Naive thymus-derived CD8-positive, alpha-beta T cell (primary cell): ENCODE measurements at places on chromosomes 11 and 22. TPM values are rescaled to one million over a fixed set of nuclear protein-coding genes. Genes with fewer than 3 reads are reported as not detected.

DNA sequence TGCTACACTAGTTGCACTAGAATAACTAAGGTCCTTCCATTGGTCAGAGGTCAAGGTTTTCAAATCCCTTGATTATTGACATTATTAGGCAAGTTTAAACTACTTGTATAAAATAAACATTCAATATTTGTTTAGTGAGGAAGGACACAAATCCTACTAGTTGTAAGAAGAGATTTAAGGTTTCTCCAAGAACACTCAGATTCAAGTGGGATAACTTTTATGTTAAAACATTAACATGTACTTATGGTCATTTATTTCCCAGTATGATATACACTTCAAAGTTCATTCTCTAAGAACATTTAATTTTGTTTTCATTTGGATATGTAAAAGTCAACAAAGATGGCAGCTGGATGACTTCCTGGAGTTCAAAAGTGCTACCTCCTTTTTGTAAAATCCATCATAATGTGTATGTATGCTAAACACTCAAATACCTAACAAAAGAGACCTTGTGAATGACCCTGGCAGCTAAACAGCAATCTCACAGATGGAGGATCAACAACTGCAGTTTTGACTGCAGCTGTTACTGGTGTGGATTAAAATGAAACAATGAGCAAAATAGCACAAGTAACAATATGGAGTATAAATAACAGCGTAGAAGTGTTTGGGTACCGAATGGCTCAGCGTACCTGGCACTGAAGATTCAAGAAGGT, 1.5 kb downstream of the CCDC90B start:
- no peak for DNase-seq

DNA sequence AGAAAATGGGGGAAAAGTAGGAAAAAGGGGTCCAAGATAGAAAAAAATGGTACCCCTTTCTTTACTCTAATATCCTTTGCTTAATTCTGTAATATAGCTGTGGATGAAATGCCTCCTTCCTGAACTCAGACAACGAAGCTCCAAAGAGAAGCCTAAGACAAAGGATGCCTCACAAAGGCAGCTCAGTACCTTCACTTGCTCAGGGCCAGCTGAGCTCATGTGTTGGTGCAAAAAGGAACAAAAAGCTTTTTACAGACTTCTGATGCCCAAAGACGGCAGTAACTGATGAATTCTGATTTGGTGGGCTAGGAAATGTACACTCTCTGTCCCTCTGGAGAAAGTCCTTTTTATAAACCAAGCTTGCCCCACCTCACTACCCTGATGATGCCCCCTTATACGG, 77.5 kb downstream of the DENND5A start:
- no peak for DNase-seq

DNA sequence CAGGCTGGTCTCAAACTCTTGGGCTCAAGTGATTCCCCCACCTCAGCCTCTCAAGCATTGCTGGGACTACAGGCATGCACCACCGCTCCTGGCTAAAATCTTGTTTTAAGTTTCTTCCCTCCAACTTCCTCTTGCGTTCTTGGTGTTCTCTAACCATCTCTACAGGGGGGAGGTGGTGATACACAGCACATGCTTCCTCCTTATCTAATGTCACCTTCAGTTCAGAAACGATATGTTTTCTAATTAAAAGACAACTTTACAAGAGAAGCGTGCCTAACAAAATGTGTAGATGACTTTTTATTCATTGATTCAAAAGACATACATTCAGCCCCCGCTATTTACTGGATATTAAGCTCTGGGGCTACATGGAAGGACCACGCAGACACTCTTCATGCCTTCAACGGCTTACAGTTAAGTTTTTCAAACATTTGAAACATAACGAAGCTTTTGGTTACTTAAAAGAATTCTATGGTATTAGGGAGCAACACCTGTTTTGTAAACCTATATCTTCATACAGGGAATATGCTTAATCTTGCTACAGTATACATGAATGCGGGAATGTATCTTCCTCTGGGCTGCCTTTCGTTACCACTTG, 933 bp upstream of the DLAT start:
- no peak for DNase-seq

DNA sequence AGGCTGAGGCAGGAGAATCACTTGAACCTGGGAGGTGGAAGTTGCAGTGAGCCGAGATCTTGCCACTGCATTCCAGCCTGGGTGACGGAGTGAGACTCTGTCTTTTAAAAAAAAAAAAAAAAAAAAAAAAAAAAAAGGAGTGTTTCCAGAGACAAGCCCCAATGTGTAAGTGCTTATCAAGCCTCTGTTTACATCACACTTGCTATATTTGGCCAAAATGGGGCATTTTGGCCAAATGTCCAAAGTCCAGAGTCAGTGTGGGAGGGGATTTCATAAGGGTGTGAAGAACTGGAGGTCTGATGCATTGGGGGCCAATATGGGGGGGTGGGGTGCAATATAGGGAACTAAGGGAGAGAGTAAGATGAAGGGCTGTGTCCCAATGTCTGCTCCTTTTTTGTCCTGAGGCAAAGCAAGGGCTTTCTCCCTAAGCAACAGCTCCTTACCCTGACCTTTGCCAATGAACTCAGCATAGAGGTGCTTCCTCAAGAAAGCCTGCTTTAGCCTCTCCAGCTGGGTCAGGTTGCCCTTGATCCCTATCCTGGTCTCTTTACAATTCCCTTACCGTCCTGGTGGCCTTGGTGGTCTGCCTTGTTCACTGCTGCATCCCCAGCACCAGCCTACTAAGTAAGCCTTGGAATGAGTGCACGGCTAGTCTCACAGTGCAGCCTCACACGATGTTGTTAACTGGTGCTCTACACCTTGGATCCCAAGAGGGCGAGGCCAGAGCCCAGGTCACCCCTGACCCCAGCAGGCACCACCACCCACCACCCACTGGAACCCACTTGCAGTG, 14.1 kb upstream of the BCR start:
- no peak for DNase-seq

DNA sequence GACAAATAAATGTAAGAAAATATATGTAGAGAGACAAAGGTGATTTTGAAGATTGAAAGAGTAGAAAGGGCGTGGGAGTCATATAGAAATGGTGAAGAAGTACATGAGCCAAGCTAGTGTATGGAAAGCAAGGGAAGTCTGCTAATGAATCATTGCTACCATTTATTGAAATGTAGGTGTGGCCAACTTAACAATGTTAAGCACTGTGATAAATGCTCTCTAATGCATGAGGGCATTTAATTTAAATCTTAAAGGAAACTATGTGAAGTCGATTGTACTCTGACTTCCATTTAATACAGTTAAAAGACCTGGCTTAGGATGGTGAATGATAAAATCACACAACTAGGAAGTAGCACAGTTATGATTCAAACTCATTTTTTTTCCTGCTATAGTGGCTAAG, 219.9 kb downstream of the CASP12 start:
- no peak for DNase-seq

DNA sequence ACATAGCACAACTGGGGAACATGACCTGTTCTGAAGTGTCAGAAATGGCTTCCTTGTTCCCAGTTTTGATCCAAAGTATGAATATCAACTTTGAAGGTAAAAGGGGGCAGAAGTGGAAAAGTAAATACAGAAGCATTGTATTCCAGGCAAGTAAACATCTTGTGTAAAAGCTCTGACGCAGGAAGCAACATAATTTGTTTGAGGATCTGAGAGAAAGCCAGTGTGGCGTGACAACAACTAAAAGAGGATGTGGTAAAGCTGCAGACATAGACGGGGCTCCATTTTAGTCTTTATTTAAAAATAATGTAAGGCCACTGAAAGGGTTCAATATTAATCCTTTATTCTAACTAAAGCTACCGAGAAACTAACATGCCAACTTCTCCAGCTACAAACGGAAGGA, 310.2 kb downstream of the DLG2 start:
- DNase-seq, result no peak

- no peak for DNase-seq
Measured at GRCh38 chr11:28043930-28044709, 63.8 kb downstream of the KIF18A start.

USH1C gene
- not detected for polyA plus RNA-seq

MLC1 gene
- 0.34 TPM for polyA plus RNA-seq

ZNF214 gene
- polyA plus RNA-seq, result not detected

TNNI2 gene
- polyA plus RNA-seq, result not detected

GPHA2 gene
- polyA plus RNA-seq, result not detected

KRTAP5-2 gene
- polyA plus RNA-seq, result not detected

CDHR5 gene
- polyA plus RNA-seq, result not detected
